CD4-positive, alpha-beta T cell (primary cell): ENCODE measurements at places on chromosomes 3 and 15.
A peak's percentile ranks its signal among the peaks of the same experiment; 100 is the strongest.

- no peak for DNase-seq
Measured at GRCh38 chr3:59867185-59868002, 817.6 kb upstream of the CFAP20DC start.

DNA sequence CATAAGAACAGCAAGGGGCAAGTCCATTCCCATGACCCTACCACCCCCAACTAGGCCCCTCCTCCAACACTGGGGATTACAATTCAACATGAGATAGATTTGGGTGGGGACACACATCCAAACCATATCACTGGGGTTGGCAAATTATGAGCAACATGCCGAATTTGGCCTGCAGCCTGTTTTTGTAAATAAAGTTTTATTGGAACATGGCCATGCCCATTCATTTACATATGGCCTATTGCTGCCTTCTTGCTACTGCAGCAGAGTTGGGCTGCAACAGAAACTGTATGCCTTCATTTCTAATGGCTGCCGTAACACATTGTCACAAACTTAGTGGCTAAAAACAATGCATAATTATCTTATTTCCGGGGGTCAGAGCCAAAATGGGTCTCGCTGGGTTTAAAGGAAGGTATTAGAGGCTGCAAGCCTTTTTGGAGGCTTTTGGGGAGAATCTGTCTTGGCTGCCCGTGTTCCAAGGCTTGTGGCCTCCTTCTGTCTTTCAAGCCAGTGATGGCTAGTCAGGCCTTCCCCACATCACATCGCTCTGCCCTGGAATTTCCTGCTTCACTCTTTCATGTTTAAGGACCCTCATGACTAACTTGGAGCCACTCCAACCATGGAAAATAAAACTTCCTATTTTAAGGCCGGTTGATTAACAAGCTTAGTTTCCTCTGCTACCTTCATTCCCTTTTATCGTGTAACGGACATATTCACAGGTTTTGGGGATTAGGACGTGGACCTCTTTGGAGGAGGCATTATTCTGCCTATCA lies 428.5 kb upstream of the PROK2 start:
- DNase-seq = no peak

DNA sequence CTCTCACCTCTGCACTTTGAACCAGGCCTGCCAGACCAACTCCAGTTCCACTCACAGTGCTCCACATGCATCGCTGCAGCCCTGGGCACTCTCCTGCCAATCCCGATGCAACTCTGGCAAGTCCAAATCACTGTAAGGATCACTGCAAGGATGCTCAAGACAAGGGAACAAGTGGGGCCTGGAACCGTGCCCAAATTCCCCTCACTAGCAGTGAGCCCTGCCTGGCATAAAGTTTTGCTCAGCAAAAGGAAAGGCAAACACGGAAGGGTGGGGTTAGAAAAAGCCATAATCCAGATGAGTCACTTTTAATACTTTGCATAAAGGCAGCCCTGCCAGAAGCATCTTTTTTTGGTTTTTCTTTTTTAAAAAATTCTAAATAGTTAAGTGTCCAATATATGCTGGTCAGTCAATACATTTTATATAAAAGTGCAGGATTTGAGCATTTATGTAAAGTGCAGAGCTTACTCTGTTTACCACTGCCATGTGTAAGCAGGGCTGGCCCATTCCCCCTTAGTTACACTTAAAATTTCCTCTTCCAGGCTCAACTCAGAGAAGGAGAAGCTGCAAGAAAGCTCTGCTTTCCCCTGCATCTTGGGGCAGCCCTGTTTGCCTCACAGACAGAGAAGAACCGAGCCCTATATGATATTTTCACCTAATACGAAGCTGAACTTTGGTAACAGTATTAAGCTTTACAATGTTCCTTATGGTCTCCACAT lies 102.2 kb downstream of the CD47 start:
- DNase-seq = no peak

DNA sequence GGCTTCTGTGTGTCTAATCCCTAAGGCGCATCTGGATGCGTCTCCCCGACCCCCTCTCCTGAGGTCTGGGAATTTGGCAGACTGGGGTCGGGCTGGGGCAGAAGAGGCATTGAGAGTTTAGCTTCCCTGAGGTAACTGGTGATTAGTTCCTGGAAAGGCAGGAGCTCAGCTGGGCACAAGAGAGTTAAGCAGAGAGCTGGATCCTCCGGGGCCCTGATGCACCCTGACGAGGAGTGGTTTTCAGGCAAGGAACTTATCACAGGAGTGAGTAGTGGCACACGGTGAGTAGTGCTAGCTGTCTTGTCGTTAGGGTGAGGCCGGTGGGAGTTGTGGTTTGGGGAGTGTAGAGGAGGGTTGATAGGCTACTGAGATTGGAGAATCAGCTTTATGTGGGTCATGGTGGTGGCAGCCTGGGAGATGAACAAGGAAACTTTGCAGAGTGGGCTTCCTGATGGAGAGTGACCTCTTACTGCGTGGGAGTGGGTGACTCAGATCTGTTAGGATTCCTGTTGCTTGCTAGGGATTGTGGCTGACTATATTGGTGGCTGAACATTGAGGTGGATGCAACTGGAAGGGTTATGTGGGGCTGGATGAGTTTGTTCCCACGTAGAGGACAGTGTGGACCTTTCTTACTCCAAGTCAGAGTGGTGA lies 897 bp downstream of the RAD54L2 start:
- peak; percentile 28 for DNase-seq

DNA sequence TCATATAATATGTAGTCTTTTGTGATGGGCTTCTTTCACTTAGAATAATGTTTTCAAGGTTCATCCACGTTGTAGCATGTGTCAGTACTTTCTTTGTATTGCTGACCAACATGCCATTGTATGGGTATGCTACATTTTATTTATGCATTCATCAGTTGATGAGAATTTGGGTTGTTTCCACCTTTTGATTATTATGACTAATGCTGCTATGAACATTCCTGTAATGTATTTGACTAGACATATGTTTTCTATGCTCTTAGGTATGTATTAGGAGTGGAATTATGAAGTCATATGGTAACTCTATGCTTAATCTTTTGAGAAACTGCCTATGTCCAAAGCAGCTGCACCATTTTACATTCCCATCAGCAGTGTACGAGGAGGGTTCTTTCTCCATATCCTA lies 3.2 kb upstream of the PODXL2 start:
- no peak for DNase-seq

DNA sequence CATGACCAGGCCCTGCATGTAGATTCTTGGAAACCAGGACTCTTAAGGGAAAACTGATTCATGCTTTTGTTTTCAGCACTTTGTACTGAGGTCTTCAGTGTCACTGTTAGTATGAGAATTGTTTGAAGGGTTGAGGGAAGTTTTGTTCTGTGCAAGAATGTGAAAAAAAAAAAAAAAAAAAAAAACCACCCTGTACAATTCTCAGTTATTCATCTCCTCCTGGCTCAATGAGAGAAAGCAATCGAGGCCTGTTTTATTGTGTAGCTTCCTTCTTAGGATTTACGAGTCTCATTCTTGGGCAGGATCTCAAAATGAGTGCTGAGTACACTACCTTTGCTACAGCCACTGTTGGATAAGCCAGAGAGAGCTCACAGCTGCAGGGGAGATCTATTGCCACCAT lies 469.5 kb downstream of the CNTN4 start:
- no peak for DNase-seq

- DNase-seq = no peak
Measured at GRCh38 chr3:54426381-54426780, 304.0 kb downstream of the CACNA2D3 start.
